ENCODE measurements at places on chromosomes 4 and X.

GRCh38 chr4:155899891-155900290 lies 3.6 kb upstream of the TDO2 start:
- no peak for DNase-seq

DNA sequence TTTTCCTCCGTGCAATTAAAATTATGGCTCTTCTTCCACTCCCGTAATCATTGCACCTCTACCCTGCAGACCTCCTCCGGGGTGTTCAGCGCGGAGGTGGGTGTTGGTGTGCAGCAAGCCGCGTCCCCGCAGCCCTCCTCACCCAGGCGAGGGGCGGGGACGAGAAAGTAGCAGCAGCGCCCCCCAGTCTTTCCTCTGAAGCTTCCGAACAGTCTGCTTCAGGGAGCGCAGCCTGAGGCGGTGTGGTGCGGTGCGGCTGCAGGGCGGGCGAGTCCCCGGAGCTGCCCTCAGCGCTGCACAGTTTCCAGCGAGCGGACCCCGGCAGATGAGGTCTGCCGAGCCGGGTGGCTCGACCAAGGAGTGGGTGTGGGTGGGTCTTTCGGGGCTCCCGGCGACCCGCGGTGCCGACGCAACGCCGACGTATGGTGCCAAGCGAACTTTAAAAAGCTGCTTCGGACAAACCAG lies at the start of gene FRAS1:
Gene FRAS1, plus strand, starts transcription at position 189 of the 465 bp plus-strand sequence. CDS start 687 bp downstream, outside the sequence.
- DNase-seq = no peak

- peak; percentile 15 for DNase-seq
Measured at GRCh38 chrX:107935664-107936433, 46.3 kb downstream of the TEX13B start.

DNA sequence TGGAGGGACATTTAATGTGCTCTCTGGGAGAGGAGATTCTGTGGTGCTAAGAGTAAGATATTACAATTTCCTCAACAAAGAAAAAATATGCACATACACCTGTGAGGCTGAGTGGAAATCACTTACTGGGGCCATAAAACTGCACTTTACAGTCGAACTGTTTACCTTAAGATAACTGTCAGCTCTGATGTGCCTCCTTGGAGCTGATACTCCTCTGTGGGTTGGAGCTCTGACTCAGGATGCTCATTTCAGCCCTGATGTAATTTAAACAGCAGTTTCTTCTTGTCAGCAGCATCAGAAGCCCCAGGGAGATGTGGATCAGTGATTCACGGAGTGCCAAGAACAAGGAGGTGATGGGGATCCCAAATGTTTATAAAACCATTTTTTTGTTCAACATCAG lies 241.9 kb upstream of the SFRP2 start:
- DNase-seq = peak; percentile 3

DNA sequence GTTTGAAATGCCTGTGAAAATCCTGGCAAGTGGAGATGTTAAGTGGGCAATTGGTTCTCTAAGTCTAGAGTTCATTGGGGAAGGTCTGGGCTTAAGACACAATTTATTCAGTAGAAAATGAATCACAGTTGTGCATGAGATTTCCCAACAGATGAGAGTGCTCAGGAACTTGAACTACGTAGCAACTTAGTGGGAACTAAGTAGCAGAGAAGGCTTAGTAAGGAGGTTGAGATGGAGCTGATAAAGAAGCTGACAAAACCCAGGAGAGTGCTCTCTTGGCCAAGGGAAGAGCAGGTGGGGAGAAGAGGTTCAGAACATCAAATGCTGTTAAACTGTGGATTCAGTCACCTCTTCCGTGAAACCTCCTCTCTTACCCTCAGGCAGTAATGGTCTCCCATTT lies 33.0 kb downstream of the AFF1 start:
- peak; percentile 69 for DNase-seq
